GF-D8 (cell line): ENCODE measurements at places on chromosomes 11 and 22.
A peak's percentile ranks its signal among the peaks of the same experiment; 100 is the strongest.

GRCh38 chr22:22533863-22534262 is 13.8 kb upstream of the ZNF280A start:
- DNase-seq: no peak

DNA sequence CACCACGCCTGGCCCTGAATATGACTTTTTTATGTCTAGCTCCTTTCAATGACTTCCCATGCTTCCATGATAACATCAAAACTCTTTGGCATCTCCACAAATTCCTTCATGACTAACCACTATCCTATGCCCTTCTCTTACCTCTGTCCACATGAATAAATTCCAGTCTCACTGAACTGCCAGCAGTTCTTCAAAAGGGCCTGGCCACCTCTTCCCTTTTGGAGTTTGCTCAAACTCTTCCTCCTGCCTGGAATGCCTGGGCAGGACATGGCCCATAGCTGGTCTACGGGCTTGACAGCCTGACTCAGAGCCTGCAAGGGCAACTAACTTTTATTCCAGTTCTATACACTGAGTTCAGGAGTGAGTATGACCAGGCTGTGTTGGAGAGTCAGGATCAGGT is 41.8 kb upstream of the ZBTB16 start:
- no peak for DNase-seq

GRCh38 chr11:76786016-76786415 is 2.9 kb downstream of the TSKU start:
- no peak for DNase-seq

DNA sequence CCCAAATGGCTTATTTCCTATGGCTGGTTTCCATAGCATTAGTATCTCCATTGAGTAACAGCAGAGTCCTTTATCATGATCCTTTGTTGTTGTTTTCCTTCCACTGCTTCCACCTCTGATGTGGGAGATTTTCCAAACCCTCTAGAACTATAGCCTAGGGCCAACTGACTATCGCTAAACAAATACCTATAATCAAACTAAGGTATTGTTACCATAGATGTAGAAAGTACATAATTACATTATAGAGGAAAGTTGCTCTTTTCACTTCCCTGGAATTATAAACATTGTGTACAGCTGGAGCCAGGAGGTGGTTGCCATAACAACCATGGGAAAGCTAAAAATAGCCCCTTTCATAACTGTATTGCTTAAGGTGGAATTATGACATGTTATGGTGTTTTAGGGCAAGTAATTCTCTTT is 47.0 kb upstream of the ALKBH3 start:
- no peak for DNase-seq

- DNase-seq: no peak
Measured at GRCh38 chr11:115191761-115192160, 312.5 kb downstream of the CADM1 start.

DNA sequence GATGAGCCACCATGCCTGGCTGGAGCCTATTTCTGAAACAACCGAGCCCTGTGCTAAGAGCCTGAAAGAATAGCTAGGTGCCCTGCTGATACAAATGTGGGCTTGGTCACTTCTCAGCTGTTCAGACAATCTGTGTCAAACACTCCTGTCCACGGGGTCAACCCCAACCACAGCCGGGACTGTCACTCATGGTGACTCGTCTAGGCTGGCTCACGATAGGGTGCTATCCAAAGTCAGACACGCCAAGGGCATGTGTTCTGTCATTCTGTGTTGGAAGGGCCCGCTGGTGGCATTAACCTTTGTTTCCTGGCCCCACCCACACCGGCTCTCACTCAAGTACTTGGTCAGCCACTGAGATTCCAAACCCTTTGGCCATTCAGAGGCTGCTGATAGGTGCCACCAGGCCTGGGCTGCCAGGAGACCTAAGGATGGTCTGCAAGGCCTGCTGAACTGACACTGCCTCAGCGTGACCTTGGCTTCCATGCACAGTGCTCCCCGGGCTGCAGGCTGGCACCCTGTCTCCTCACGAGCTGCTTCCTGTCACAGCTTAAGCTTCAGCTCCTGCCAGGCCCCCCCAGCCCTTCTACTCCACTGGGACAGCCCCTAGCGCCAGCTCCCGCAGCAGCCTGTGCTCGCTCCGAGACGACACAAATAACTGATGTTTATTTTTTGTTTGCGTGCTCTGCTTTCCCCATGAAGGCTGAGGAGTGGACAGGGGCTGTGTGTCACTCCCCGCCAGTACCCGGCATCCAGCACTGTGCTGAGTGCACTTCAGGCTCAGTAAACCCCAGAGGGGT is 14.2 kb upstream of the CDC42BPG start:
- DNase-seq: peak; percentile 37
